ENCODE measurements at places on chromosomes 1 and 21.

- DNase-seq = no peak
Observed at GRCh38 chr1:245132771-245133170, 22.0 kb upstream of the KIF26B start.

- DNase-seq = no peak
Observed at GRCh38 chr21:45016406-45017038, 57.9 kb upstream of the ADARB1 start.

DNA sequence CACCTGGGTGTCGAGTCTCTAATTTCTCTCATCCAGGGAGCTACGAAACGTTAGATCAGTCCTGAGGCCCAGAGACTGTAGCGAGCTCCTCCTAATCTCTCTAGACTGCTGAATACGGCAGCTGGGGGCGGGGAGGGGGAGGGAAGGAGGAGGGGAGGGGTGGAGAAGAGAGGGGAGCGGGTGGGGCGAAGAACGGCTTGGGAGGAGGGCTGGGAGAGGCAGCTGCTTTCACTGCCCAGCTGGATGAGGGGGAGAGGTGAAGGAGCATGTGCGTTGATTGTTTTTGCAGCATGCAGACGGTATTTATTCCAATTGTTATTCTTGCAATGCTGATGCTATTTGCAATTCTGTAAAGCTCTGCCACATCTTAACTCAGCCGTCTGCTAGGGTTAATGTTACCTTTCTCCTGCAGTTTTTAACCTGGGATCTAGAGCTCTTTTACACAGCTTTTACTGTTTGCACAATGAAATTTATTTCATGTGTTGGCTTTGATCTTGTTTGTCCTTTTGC is 790 bp downstream of the DNAJC6 start:
- DNase-seq = no peak

DNA sequence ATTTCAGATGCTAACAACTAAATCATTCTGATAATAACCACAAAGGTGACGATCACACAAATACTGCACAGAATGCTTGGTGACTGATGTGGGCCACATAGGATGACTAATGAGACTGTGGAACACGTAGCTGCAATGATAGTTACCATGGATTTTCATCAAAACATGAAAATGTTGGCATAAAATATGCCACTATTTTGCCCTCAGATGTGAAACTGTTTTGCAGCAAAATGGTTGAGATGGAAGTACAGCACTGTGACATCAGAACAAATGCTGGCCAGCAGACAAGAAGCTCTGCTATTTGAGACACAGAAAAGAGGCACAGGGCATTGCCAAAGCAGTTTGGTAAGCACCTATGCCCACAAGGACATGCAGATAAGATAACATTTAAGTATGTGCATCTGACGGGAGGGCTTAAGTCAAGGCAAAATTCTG is 83.8 kb downstream of the NIBAN1 start:
- DNase-seq = no peak

DNA sequence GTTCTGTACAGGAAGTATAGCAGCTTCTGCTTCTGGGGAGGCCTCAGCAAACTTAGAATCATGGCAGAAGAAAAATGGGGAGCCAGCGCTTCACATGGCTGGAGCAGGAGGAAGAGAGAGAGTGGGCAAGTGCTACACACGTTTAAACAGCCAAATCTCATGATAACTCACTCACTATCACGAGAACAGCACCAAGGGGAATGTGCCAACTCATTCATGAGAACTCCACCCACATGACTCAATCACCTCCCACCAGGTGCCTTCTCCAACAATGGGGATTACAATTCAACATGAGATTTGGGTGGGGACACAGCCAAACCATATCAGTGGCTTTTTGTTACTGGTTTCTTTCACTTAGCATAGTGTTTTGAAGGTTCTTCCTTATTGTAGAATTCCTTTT is 138.6 kb downstream of the SYT14 start:
- DNase-seq = no peak

- no peak for DNase-seq
Observed at GRCh38 chr1:151512326-151512725, 1.1 kb downstream of the CGN start.

- no peak for DNase-seq
Observed at GRCh38 chr21:38806153-38806941, 618 bp downstream of the ETS2 start.

GRCh38 chr1:39995973-39996393 is 41.0 kb downstream of the MFSD2A start:
- DNase-seq = peak; percentile 34
